Stimulated activated naive CD8-positive, alpha-beta T cell treated with anti-CD3 and anti-CD28 coated beads, Interleukin-15, amount 100 ng/mL, for 72 hours (primary cell): ENCODE measurements at places on chromosomes 2 and 18.

DNA sequence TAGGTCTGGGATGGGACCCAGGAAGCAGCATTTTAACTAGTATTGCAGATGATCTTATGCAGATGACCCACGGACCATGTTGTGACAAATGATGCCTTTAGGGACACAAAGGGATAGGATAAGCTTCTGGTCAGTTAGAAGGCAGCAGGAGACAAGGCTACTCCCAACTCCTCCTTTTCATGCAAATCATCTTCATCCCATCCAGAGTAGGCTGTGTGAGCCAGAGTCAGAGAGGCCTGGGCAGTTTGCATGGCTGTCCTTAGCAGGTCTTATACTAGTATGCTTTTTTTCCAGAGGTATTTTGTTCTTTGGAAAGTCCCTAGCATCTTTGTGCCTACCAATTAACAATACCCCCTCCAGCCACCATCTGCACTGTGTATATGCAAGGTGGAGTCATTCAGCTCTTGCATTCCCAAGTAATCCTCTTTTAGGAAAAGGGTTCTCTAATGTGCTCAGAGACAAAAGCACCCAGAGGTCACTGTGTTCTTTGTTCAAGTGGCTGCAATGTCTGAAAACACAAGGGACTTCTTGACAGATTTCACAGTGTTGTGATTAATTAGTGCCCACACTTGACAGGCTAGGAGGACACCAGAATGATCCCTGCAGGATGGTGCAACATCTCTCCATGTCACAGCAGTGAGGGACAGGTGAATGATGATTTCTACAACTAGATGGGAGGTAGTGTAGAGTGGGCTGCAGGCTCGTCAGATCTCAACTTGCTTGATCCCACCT, 225.8 kb downstream of the NCKAP5 start:
- no peak for DNase-seq

GRCh38 chr2:172397148-172397834, 30.1 kb upstream of the ITGA6 start:
- DNase-seq = no peak

DNA sequence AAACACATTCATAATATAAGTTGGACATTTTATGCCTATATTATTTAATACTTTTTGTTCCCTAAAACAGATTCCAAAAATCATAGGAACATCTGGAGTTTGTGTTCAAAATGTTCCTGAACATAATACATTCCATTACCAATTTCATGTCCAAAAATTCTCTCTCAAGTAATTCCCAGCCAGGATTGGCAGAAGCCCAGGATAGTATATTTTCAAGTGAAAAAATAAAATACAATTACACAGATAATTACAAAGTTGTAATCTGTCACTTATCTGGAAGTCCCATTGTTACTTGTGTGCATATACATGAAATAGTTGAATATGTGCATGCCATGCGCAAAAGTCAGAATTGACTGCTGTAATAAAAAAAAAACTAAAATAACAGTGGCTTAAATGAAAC, 5.2 kb upstream of the SCN7A start:
- DNase-seq = no peak

DNA sequence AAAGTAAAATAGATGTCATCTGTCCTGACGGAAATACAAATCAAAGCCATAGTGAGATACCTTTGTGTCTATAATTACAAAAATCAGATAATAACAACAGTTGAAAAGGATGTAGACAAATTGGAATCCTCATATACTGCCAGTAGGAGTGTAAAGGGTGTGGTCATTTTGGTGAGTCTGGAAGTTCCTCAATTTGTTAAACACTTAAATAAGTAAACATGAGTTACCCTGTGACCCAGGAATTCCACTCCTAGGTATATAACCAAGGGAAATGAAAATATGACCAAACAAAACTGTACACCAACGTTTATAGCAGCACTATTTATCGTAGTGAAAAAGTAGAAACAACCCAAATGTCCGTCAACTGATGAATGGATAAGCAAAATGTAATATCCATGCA, 24.0 kb downstream of the R3HDM1 start:
- no peak for DNase-seq

DNA sequence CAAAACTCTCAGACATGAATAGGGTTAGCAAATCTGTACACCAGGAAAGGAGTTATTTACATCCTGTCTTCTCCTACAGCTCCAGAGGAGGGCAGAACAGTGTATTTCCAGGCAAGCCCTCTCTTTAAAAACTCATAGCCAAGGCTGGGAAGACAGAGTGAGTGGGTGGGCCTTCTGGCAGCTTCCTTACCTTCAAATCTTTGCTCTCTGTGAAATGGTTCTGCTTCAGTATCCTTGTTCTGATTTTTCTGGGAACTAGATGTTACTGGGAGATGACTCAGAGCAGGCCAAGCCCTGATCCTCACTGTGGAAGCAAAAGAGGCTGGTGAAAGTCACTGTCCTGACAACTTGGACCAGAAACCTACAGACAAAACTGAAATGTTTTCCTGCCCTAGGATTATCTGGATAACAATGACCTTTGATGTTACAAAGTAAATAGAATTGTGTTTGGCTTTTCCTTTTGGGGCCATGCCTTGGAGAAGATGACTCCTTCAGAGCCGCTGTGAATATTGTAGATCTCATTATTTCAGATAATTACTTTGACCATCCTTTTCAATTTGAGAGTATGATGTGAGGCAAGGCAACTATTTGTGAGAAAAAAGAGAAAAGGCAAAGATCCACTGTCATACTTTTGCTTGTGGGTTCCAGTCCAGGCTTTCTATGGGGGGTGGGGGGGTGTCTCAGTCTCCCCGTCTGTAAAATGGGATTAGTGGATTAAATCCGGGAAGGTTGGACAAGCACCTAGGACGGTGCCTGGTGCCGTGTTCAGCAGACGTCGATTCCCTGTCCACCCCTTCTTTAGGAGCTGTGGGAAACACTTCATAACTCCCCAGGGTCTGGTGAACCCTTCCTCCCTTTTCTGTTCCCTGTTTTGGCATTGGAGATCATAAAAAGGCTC, 644 bp upstream of the QPCT start:
- DNase-seq = no peak

- DNase-seq = no peak
Measured at GRCh38 chr18:54240629-54241107, 16.2 kb upstream of the MBD2 start.

DNA sequence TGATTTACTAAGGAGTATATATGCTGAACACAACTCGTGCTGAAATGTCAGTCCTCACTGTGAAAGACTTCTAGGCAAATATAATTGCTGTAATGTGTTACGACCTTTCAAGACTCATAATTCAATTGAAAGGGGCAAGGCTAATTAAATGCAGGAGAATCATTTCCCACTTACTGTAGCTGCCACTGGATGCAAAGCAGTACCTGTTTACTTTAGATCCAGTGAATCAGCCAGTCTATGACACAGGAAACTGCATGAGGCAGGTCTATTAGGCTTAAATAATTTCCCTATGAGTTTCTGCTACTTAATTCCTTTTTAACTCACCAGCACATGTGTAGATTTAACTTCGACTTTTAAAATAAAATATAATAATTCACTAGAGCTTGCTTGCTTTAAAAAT, 125.6 kb downstream of the CTNNA2 start:
- DNase-seq = no peak

- no peak for DNase-seq
Measured at GRCh38 chr2:102397209-102397608, 25.8 kb upstream of the IL18RAP start.

DNA sequence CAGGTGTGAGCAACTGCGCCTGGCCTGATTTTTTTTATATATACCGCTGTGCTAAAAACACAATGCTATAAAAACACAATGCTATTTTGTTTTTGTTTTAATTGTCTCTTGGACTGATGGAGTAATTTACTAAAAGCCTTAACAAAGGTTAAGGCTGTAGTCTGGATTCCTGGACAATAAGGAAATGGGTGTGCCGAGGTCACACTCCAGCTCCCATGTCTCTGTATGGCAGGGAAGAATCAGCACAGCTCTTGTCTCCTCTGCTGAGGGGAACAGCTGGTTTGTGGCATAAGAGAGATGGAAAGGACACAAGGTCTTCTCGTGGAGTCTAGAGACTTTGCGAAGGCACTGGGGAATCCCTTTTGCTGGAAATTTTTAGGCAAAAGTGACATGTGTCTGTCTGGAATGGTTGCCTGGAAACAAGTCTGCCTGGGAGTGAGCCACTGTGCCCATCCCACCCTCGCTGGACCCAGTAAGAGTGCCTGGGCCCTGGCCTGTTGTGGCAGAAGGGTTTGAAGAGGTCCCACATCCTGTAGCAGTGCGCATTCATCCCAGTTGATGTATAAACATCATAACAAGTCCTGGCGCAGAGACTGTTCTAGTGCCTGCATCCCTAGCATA, 73.1 kb downstream of the MAPK4 start:
- no peak for DNase-seq

DNA sequence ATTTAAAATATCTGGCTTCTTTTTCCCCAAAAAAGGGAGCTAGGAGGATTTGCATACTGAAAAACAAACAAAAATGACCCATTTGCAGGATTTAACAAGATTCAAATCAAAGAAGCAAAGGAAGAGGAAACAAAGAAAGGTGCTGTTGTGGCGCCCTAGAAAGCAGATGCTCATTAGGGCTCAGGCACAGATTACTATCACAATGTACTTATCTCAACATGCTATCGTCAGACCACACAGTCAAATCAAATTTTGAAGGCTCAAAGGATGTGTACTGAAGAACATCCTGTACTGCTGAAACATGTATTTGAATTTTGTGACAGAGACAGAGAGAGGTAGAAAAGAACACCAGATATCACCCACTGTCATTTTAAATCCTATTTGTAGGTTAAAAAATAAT, 10.9 kb downstream of the RBMS1 start:
- no peak for DNase-seq

DNA sequence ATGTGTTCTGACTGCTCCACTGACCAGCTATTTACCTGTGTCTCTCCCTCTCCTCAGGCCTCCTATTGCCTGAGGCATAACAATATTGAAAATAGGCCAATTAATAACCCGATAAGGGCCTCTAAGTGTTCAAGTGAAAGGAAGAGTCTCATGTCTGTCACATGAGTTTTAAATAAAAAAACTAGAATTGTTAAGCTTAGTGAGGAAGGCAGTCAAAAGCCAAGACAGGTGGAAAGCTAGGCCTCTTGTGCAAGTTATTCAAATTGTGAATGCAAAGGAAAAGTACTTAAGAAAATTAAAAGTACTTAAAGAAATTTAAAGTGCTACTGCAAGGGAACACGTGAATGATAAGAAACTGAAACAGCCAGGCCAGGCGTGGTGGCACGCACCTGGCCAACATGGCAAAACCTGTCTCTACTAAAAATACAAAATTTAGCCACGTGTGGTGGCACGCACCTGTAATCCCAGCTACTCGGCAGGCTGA, 44.9 kb upstream of the TAF4B start:
- DNase-seq = no peak

DNA sequence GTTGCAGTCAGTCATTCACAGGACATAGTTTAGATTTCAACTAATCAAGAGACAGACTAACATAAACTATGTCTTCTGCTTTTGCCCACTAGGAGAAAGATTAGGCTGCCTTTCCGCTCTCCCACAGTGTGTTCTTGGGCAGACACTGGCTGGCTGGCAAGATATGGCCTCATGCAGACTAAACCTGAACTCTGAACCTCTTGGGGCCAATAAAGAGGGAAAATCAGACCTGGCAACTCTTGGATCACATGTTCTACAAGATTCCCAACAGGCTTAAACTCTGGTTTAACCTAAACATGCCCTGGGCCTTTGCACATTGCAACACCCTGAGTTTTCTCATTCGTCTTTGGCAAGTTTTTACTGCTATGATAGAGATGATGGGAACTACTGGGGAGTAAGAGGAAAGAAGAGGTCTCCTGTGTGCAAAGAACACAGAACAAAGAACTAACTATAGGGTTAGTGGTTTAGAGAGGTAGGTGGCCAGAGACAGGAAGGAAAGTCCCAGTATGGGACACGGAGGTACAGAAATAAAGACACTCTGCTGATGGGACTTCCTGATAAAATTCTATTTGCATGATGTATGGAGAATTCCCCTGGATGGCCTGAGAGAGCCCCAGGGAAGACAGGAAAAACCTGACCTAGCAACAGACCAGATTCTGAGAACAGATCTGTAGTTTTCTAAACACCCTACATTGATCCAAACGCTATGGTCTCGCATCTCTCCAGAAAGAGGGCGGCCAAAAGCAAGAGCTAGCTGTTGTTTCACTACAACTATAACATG, 2.0 kb upstream of the ATRAID start:
- DNase-seq = no peak

DNA sequence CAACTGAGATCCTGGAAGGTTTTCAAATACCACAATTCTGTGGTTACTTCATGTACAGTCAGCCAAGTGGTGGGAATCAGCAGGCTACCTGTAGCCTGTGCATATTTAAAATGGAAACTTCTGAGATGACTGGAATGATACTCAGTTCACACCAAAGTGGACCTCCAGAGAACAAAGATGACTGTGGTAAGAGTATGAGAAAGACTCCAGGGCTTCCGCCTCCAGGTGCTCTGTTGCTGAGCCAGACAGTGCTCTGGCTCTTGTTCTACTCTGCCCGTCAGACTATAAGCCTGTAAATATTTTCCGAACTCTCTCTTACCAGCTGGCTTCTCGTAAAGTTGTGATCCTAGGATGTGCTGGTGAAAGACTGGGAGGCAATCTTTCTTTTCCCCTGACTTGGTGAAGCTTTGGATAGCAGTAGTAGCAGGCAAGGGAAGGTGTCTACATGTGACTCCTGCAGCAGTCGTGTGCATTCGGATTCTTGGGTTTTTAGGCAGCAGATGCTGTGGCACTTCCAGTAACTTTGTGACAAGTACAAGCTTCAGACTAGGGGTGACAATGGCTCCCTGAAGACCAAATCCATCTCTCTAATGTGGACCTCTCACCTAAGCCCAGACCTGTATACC, 23.1 kb downstream of the ST3GAL5 start:
- DNase-seq = peak; percentile 39

DNA sequence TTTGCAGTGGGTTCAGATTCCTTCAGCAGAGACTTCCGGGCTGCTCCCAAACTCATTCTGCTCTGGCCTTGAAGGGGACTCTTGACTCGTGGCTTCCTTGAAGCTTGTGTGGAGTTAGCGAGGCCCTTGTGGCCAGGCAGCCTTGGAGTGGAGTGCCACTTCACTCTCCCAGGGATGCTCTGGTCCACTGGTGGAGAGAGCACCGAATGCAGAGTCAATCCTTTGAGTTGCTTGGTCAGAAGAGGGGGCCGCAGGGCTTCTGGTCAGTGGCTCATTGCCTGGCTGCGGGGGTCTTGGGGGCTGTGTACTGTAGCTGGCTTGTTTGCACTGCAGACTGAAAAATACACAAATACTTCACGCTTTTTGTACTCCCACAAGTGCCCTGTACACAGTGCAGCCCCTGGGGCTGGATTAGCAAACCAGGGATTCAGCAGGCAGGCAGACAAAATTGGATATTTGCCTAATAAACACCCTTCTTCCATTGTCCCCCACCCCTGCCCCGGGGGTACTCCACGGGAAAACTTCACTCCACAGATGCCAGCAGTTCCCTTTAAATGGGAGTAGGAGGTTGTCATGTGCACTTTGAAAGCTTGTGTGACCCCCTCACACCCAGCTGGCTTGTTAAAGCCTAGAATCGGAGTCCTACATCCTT, 3.2 kb downstream of the GLI2 start:
- DNase-seq = no peak

GRCh38 chr2:105858868-105859693, 114.4 kb downstream of the NCK2 start:
- peak; percentile 48 for DNase-seq

GRCh38 chr18:28801876-28802275, 624.9 kb upstream of the CDH2 start:
- no peak for DNase-seq
